Nephron progenitor cell (in vitro differentiated cells): ENCODE measurements at places on chromosomes 12 and 14.

DNA sequence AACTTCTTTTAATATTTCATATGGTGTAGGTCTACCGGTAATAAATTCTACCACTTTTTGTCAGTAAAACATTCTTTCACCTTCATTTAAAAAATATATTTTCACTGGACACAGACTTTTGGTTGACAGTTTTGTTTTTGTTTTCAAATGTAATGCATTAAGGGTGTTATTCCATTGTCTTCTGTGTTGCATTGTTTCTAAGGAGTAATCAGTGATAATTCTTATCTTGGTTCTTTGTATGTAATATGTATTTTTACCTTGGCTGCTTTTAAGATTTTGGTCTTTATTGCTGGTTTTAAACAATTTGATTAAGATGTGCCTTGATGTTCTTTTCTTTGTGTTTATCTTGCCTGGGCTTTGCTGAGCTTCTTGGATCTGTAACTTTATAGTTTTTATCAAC, 4.1 kb downstream of the MAP1LC3B2 start:
- DNase-seq = no peak

- peak; percentile 59 for DNase-seq
These were observed 212.1 kb downstream of the GXYLT1 start for GRCh38 chr12:41932470-41932991.

GRCh38 chr12:110223777-110224378, 57.2 kb upstream of the ATP2A2 start:
- DNase-seq = no peak

DNA sequence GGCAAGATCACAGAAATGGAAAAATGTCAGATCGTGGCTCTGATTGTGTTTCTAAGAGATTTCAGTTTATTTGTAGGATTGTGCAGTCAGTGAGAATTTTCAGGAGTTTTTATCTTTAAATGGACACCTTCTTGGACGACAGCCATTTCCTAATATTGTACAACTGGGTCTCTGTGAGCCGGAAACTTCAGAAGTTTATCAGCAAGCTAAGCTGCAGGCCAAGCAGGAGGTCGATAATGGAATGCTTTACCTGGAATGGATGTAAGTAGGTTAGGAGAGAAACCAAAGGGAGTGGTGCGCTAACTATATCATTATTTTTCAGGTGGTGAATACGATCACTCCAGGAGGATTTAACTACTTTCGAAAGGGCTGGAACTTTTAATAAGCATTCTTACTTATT, 26.4 kb downstream of the APAF1 start:
- no peak for DNase-seq

DNA sequence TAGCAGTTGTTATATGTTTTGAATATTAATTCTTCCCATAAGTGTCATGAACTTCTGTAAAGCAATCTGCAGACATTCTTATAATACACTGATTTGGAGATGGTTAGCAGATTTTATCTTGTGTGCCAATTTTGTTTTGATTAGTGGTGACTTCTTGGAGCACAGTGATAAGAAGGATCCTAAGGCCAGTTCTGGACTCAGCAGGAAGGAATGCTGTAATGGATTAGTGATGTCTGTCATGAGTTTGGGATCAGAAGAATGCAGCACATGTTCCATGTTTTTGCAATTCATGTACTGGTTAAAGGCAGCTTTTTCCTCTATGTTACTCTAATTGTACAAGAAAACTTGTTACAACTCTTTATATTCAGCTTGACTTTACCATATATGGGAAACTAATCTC, 91.5 kb downstream of the UNC79 start:
- no peak for DNase-seq

DNA sequence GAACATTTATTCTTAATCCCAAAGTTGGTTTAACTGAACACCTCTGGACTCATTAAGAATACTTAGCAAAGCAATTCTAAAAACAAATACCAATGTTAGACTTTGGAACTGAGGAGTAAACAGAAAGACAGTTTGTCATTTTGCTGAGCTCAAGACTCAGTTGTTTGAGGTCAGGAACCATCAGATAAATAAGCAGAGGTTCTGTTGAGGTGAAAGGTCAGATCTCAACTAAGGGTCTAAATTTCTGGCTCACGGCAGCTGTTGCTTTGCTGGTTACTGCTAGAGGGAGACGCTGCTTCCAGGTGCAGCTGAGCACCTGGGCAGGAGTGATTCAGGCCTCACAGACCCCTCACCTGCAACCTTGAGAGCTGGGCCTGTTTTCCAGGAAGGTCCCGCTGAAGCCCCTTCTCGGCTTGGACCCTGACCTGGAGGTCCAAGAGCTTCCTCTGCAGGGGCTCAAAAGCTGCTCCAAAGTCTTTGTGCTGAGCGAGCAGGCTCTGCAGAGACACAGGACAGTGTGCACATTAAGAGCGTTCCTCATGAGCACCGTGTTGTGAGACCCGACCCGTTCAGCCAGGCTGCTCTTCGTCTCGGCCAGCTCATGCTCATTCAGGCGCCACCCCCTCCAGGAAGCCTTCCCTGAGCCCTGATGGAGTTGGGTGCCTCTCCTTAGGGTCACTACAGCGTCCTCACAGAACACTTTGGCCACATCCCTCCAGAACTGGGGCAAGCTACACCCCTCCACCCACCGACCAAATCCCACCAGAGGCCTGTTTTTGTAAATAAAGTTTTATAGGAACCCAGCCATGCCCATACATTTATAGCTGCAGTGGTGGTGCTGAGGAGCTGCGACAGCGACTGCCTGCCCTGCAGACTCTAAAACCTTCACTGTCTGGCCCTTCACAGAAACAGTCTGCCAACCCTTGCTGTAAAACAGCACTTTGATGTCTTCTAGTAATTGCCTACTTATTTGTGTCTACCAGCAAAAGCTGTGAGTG, 72.0 kb downstream of the SYNE3 start:
- DNase-seq = no peak

DNA sequence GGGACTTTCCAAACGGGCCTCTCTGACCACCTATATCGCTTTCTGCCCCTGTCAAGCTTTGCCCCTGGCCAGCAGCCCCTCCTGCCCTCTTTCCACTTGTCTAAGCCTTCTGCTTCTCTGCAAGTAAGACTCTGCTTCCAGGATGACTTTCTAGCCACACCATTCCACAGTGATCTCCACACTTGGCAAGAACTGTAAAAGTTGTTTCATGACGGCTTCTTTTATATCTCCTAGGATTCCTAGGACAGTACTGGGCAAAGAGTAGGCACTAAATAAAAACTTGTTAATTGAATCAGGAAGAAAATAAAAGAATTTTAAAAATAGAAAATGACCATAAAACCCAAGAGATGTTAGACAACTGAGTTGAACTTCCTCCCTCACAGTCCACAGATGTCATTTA, 1.8 kb upstream of the PTPN21 start:
- DNase-seq = no peak

GRCh38 chr12:94813314-94813713, 163.0 kb upstream of the TMCC3 start:
- DNase-seq = no peak

GRCh38 chr14:23063601-23064000, 6.3 kb upstream of the CDH24 start:
- DNase-seq = no peak

DNA sequence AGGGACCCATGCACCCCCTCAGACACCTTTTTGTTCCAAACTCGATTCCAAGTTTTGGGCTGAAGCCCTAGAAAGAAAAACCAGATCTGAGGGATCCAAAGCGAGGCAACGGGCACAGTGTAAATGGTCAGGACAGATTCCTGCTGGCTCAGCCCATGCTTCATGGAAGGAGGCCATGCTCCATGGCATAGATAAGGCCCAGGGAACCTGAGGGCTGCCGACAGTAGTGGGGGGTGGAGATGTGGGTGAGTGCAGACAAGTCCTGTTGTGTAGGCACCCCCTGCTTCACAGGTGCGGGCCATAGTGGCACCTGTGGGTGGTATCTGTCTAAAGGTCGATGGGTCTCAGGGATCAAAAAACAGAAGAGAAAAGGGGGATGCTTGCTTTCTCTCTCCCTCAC, 42.1 kb downstream of the TNFAIP2 start:
- DNase-seq = no peak

- DNase-seq = no peak
These were observed 149.3 kb downstream of the DPF3 start for GRCh38 chr14:72744416-72745120.

DNA sequence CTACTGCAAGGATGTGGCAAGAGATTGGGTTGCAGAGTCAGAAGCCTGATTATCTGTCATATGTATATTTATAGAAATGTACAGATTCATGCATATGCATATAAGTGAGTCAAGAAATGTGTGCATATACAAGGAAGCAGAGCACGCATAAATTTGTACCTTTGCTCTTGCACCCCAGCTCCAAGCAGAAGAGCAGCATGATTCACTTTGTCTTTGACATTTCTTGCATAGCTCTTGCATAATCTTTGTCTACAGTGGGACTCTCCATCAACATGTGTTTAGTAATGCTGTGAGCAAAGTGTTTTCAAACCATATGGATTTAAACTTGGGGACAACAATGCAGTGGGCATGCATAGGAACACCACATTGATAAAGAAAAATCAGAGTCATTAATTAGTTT, 330.7 kb upstream of the DCN start:
- no peak for DNase-seq
